ENCODE measurements at places on chromosomes 3 and 15.
A peak's percentile ranks its signal among the peaks of the same experiment; 100 is the strongest.

- no peak for DNase-seq
These were observed 58.0 kb downstream of the CHD2 start for GRCh38 chr15:92958105-92958504.

- no peak for DNase-seq
These were observed 121.9 kb upstream of the STAC start for GRCh38 chr3:36258421-36258820.

GRCh38 chr3:129162729-129163579 is 2.1 kb upstream of the ISY1 start:
- peak; percentile 39 for DNase-seq

DNA sequence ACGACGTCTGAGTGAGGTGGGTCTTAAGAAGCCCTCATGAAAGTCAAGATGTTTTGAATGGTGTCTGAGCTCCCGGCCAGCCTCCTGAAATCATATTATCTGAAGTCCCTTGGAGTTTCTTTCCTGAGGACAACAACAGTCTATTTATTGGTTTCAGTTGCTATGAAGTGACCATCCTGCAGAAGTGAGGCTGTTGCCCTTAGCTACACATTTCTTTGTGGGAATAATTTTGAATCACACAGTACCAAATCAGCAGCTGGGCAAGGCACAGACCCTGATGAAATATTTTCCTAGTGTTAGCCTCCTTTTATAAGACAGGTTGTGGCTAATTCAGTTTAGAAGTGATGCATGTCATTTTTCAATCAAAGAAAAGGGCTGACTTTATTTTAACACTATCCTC is 220.7 kb upstream of the AZI2 start:
- DNase-seq: no peak

DNA sequence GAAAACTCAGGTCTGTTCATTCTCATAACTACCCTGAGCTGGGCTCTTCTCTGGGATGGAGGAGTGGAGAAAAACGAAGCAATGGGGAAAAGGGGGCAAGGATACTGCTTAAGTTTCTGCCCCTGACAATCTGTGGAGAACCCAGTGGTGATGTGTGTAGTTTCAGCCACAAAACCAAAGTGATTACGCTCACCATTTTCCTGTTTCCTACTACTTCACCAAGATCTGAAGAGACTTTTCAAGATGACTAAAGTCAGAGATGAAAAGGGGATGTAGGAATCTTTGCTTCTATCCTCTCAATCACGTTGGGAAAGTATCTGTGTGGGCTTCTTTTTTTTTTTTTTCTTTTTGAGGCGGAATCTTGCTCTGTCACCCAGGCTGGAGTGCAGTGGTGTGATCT is 8.3 kb upstream of the UBE2E1 start:
- DNase-seq: no peak

GRCh38 chr3:71380096-71380495 is 203.4 kb downstream of the FOXP1 start:
- peak; percentile 27 for DNase-seq

DNA sequence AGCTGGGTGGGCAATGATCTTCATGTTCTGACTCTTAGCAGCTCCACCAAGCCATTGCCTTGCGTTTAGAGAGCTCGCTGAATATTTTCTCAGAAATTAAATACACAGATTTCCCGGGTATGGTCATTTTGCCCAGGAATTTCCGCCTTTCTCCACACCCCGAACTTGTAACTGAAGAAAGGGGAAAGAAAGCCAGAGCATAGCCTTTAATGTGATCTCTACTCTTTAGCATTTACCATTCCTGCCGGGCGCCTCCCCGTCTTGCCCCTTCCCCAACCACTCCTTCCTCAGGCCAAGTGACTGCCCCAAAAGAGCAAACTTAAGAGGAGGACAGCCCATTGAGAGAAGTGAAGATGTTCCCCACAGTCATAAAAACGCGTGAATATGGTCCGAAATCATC is 53.1 kb downstream of the LMCD1 start:
- DNase-seq: no peak

- DNase-seq: no peak
These were observed 37.3 kb downstream of the CRYGS start for GRCh38 chr3:186506857-186507256.

DNA sequence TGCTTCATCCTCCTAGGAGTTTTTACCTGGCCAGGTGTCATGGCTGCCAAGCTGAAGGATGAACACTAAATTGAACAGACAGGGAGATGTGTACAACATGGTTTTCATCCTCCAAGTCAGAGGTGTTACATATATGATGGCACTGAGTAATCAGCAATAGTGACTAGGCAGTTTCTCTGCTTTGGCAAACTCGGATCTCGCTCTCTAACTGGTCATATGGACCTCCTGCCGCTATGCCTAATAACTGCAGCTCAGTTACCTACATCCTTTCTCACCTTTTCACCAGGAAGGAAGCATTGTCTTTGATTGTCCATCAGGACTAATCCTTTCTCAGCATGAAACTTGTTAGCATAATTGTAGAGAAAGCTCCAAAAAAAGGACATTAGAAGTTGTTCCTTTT is 175.9 kb upstream of the PLSCR5 start:
- DNase-seq: peak; percentile 45

DNA sequence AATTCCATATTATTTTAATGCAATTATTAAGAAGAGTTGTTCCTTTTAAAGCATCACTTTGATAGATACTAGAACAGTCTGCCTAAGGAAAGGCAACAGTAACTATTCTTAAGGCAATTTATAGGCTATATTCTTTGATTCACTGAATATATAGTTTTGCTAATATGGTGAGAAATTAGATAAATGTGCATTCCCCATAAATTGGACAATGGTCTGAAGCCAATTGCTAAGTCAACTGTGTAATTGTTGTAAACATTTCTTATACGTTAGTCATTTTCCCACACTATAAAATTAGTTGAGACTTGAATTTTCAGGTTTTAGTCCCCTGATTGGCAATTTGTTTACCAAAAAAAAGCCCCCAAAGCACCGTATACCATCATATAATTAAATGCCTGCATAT is 263.0 kb upstream of the NECTIN3 start:
- no peak for DNase-seq

- no peak for DNase-seq
These were observed 227.8 kb downstream of the TBL1XR1 start for GRCh38 chr3:176969506-176969905.

GRCh38 chr3:47612879-47613278 is 34.2 kb upstream of the CSPG5 start:
- no peak for DNase-seq

- DNase-seq: no peak
These were observed 118.4 kb downstream of the ATG7 start for GRCh38 chr3:11390411-11391131.

DNA sequence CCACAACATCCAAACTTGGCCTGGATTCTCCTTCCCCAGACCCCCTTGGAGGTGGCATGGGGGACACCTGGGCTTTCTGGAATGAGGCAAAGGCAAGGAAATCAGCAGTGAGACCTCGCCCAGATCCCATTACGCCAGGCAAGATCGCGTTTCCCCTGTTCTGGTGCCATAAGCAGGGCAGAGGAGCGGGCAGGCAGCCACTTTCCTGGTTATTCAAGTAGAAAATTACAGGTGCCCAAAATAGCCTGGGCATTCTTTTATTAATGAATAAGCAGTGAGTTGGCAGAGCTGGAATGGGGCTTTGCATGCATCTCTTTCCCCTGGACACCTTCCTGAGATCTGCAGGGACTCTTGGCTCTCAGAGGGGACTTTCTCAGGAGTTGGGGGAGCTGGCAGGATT is 31.5 kb upstream of the FAM107A start:
- peak; percentile 36 for DNase-seq

GRCh38 chr3:65964838-65965237 is 73.9 kb downstream of the MAGI1 start:
- no peak for DNase-seq

DNA sequence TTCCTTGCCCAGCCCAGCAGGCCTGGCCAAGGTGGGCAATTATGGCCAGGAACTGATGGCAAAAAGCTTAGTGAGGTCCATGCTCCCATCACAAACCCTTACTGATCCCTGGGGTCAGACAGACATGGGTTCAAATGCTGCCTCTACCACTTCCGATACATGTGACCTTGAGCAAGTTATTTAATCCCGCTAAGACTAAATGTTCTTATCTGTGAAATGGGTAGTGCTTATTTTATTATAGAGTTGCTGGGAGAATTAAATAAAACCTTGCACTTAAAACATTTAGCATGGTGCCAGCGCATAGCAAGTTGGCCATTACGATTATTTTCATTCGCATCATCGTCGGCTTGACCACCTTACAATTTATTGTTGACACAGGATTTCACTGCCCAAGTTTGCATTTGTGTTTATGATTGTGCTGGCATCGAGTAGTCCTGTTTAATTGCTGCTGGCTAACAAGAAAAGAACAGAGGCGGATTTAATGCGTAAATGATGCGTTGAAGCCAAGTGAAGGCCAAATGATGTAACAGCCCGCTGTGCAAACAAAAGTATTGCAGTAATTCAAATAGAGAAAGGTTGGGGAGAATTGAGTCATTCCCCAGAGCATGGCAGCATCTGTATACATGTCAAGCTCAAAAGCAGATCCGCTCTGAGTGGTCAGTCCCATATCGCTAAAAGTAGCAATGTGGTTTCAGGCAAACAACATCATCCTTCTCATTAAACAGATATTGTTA is 7.3 kb upstream of the FURIN start:
- DNase-seq: no peak

DNA sequence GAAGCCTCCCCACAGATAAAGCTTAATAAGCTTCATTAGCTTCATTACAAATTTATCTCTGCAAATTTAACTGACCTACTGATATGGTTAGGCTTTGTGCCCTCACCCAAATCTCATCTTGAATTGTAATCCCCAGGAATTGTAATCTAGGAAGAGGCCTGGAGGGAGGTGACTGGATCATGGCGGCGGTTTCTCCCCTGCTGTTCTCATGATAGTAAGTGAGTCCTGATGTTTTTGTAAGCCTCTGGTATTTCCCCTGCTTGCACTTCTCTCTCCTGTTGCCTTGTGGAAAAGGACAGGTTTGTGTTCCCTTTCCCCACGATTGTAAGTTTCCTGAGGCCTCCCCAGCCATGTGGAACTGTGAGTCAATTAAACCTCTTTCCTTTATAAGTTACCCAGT is 226.1 kb upstream of the TTC14 start:
- no peak for DNase-seq

DNA sequence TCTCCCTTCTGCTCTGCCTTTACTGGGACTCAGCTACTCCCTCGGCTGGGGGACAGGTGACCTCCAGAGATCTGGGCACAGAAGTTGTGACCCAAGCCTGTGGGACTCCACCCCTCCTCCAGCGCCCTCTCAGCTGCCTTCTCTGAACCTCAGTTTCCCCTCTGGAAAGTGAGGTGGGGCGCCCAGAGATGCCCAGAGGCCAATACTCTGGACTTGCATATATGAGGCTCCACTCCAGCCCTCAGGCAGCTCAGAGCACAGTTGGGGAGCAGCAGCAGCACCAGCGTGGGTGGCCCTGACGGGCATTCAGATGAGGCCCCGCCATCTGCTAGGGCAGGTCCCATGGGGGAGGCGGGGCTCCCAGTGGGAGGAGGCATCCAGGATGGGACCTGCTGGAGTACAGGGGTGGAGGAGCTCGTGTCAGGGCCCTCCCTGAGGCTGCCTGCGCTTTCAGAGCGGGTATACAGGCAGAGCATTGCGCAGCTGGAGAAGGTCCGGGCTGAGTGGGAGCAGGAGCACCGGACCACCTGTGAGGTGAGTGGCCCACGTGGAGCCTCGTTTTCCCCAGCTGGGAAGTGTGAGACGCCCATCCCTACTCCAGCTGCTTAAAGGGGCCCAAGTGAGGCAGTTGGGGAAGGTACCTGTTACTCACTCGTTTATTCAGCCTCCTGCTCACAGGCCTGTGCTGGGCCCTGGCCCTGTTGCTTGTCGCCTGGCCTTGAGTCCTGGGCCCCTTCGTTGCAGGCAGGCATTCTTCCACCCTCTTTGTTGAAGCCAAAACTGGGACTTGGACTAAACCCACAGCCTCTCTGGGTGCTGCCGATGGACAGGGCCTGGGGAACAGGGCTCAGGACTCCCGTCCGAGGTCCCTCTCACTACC is 35.4 kb downstream of the PSTPIP1 start:
- DNase-seq: no peak

DNA sequence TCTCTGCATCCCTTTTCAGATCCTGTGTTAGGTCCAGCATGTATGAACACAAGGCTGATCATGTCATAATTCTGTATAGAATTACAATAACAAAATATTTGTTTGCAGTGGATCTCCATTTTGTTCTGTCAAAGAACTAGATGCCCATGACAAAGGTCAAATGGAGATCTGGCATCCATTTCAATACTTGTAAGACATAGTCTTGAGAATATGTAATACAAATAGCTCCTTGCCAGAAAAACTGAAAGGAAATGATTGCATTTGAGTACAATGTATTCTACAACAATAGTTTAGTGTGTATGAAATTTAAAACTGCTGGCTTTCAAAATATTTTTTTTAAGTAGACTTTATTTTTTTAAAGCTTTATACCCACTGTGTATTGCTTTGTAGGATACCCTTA is 101.1 kb downstream of the CMSS1 start:
- no peak for DNase-seq

DNA sequence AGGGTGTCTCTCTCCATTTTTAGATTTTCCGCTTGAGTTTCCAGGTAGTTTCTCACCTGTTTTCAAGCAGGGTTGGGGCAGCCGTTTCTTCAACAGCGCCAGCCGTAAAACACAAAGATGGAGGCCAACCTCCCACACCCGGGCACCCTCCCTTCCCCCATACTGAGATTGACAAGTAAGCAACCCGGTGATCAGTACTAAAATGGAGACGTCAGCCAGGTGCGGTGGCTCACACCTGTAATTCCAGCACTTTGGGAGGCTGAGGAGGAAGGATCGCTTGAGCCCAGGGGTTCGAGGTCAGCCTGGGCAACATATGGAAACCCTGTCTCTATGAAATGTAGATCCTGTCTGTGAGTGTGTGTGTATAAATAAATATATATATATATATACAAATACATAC is 903 bp upstream of the ZSCAN2 start:
- DNase-seq: no peak

DNA sequence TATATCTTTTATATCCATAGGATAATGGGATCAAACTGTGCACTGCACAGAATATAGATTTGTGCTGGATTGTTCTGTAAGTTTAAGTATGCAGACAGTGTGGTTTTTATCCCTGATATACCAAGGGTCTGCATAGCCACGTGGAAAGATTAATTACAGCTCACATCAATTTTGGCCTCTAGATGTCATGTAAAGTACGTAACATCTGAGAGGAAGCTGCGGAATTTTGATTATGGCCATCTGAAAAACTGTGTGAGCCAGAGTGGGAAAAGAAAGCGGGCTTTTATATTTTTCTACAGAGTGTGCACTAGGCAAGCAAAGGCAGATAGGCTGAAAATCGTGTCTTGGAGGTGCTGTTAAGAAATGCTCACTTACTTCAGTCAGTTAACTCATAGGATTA is 562.7 kb downstream of the GBE1 start:
- no peak for DNase-seq

GRCh38 chr3:14605744-14606143 is 45.8 kb upstream of the CCDC174 start:
- no peak for DNase-seq
